Suprapubic skin (tissue), 4 donors: ENCODE measurements at places on chromosomes 13 and 19. TPM values are rescaled to one million over a fixed set of nuclear protein-coding genes. Genes with fewer than 3 reads are reported as not detected.

GRCh38 chr19:9861503-9861902 lies 26.4 kb downstream of the PIN1 start:
- no peak overlapping the region for H3K27ac ChIP-seq
- no peaks in the 10 kb centered on the region for H3K4me1 ChIP-seq
- no peak for DNase-seq
- H3K36me3 ChIP-seq = peaks cover 21% of the 10 kb centered on the region

DNA sequence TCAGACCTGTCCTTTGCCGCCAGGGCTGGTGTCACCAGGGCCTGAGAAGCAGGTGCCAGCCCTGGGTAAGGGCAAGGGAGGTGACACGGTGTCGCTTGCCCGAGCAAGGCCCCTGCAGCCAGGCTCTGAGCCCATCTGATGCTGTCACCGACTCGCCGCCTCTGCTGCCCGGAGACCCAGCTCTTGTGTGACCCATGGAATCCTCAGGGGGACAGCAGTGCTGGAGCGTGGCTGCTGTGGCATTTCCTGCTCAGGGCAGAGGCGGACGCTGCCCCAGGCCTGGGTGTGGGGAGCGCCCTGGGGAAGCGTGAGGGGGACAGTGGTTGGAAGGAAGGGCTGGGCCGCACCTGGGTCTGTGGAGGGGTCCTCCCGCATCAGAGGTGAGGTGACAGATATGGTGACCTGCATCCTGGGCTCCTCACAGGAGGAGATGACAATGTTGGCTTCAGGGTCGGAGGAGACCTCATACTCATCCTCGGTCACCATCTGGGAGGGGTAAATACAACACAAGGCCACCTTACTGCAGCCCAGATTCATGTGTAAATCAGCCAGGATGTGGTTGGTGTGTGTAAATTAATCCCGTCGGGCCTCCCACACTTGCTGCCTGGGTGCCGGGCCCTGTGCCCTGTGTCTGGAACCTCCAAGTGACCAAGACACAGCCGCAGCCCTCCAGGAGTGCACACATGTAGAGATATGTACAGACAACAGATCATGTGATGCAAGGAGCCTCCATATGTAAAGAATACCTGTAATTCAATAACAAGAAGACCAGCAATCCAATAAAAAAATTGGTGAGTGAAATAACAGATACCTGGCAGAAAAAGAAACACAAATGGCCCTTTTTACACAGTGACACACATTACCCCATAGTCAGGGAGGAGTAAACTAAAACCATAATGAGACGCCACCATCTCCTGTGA lies 27.6 kb upstream of the MATK start:
- H3K27ac ChIP-seq = no peak overlapping the region
- peaks cover 10% of the 10 kb centered on the region for H3K27me3 ChIP-seq
- H3K36me3 ChIP-seq = no peaks in the 10 kb centered on the region
- DNase-seq = no peak

DNA sequence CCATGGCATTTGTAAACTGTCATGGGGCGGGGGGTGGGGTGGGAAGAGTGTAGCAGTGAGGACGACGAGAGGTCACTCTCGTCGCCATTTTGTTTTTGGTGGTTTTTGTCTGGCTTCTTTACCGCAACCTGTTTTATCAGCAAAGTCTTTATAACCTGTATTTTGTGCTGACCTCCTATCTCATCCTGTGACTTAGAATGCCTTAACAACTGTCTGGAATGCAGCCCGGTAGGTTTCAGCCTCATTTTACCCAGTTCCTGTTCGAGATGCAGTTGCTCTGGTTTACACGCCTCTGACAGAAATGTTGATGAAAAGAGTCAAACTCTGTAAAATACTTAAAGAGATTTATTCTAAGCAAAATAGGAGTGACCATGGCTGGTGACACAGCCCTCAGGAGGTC lies 852.0 kb downstream of the DACH1 start:
- H3K27ac ChIP-seq = no peak overlapping the region
- no peaks in the 10 kb centered on the region for H3K4me1 ChIP-seq
- no peaks in the 10 kb centered on the region for H3K27me3 ChIP-seq
- no peaks in the 10 kb centered on the region for H3K36me3 ChIP-seq

MEDAG gene
- total RNA-seq = 15.9 TPM

DNA sequence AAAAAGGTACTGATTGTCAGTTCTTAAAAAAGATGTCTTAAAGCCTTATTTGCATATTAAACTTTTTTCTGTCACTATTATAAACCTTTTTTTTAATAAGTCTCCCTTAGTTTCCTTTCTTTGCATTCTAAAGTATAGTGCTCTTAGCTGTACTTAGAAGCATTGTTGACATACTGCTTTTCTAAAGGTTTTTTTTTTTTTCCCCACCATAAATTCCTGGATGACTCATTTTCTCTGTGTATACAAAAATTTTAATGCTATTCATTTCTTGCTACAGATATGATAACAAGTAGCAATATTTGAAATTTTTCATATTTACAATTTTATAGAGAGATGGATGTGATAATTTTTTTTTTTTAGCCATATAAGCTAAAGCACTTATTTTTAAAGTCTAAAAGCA lies 43.5 kb downstream of the METTL21C start:
- no peak overlapping the region for H3K4me3 ChIP-seq
- no peaks in the 10 kb centered on the region for H3K4me1 ChIP-seq
- peaks cover 62% of the 10 kb centered on the region for H3K36me3 ChIP-seq

GRCh38 chr13:99230991-99231390 lies 27.2 kb downstream of the GPR18 start:
- no peak for DNase-seq
- H3K4me3 ChIP-seq = no peak overlapping the region
- no peaks in the 10 kb centered on the region for H3K36me3 ChIP-seq
- H3K4me1 ChIP-seq = peaks cover 31% of the 10 kb centered on the region
- no peaks in the 10 kb centered on the region for H3K27me3 ChIP-seq

ZNF547 gene
- total RNA-seq = 1.8 TPM

- DNase-seq = no peak
- H3K4me1 ChIP-seq = peaks cover 37% of the 10 kb centered on the region
- no peak overlapping the region for H3K4me3 ChIP-seq
Observed at GRCh38 chr13:75763512-75763911, 127.4 kb downstream of the LMO7 start.

DNA sequence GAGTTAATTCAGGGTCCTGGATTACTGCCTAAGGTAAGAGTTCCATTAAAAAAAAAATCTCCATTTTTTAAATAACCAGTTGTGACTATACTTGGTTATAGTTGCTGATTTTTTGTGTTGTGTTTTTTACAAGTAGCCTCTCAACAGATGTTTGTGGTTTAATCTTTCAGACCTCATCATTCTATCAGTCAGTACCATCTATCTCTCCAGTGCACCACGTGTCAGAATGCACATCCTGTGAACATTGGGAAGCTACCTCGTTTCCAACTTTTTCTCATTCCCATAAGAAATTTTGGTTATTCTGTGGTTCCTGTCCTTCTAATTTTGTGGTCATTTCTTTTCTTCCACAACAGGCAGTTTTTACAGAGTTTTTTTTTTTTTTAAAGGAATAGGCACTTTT lies 39.2 kb downstream of the WDFY2 start:
- no peak overlapping the region for H3K4me3 ChIP-seq
- no peaks in the 10 kb centered on the region for H3K27me3 ChIP-seq
- no peak overlapping the region for H3K27ac ChIP-seq

DNA sequence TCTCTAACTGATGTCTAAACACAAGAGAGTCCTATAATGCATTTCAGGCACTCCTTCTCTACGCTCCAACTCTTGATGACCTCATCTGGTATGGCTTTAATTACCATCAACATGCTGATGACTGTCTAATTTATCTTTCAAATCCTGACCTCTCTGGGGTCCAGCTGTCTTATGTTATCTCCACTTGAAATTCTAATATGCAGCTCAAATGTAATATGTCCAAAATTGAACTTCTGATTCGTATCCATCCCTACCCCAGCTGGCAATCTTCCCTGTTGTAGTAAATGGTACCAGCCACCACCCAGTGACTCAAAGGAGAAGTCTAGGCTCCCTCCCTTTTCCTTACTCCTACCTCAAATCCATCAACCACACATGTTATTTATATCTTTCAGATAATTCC lies 288.0 kb upstream of the SLC10A2 start:
- H3K36me3 ChIP-seq = no peaks in the 10 kb centered on the region
- H3K4me3 ChIP-seq = no peak overlapping the region
- H3K27me3 ChIP-seq = no peaks in the 10 kb centered on the region
- H3K4me1 ChIP-seq = no peaks in the 10 kb centered on the region
- no peak overlapping the region for H3K27ac ChIP-seq
- DNase-seq = no peak

GRCh38 chr13:43232144-43232872 lies 208.9 kb downstream of the DNAJC15 start:
- no peak for DNase-seq
- H3K4me3 ChIP-seq = no peak overlapping the region
- H3K27me3 ChIP-seq = no peaks in the 10 kb centered on the region

DNA sequence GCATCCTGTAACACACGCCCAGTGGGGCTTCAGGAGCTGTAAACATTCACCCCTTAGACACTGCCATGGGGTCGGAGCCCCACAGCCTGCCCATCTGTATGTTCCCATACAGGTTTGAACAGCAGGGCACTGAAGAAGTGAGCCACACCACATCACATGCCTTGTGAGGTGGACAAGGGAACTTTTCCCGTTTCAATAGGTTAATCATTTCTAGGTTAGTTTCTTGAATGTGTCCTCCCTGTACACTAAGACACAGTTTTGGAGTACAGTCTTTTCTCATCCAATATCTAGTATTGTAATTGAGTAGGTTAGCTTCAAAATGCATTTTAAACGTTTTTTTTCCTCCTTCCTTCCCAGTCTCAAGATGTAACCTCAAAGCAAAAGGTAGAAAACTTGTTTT lies 700.2 kb upstream of the PCDH20 start:
- no peaks in the 10 kb centered on the region for H3K36me3 ChIP-seq
- H3K4me3 ChIP-seq = no peak overlapping the region
- no peak for DNase-seq
- H3K27ac ChIP-seq = no peak overlapping the region
- no peaks in the 10 kb centered on the region for H3K27me3 ChIP-seq

GRCh38 chr13:100129605-100130004 lies 40.7 kb downstream of the PCCA start:
- H3K4me1 ChIP-seq = peaks cover 18% of the 10 kb centered on the region
- no peaks in the 10 kb centered on the region for H3K27me3 ChIP-seq
- H3K4me3 ChIP-seq = no peak overlapping the region
- no peak for DNase-seq
- no peak overlapping the region for H3K27ac ChIP-seq
- no peaks in the 10 kb centered on the region for H3K36me3 ChIP-seq

DNA sequence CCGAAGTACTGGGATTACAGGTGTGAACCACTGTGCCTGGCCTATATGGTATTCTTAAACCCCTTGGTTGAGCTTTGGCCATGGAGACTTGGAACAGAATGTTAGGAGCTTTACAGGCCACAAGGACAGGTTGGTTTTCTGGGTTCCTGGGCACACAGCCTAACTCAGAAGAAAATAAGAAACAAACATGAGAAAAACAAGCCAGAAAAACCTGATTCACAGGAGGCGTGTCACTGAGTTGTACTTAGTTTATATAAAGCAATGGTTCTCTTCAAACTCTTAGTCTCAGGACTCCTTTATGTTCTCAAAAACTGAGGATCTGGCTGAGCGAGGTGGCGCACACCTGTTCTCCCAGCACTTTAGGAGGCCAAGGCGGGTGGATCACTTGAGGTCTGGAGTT lies 125.1 kb upstream of the SPATA13 start:
- H3K27me3 ChIP-seq = no peaks in the 10 kb centered on the region
- no peak overlapping the region for H3K4me3 ChIP-seq
- peaks cover 34% of the 10 kb centered on the region for H3K4me1 ChIP-seq
- DNase-seq = no peak
- H3K36me3 ChIP-seq = no peaks in the 10 kb centered on the region

GRCh38 chr13:110405597-110406450 lies 98.7 kb downstream of the COL4A2 start:
- H3K36me3 ChIP-seq = no peaks in the 10 kb centered on the region
- H3K27me3 ChIP-seq = no peaks in the 10 kb centered on the region
- no peak for DNase-seq
- H3K27ac ChIP-seq = no peak overlapping the region
- H3K4me3 ChIP-seq = no peak overlapping the region

DNA sequence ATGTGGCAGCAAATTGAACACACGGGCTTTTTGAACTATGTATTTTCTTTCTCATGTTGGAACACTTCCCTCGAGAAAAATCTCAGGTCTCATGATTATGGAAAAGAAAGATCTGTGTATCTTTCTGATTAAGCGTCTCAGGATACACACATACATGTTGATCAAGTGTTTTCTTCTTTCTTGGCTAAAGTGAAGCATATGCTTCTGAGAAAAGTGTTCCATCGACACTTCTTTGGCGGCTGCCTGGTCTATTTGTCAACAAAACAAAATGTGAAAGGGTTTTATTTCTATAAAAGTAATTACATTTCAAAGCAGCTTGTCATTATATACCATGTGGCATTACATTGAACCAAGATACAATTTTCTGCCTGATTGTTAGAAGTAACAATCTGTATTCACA lies 157.5 kb downstream of the DLEU7 start:
- H3K27me3 ChIP-seq = no peaks in the 10 kb centered on the region
- H3K27ac ChIP-seq = peak overlapping the region; percentile 32
- DNase-seq = no peak

GJB6 gene
- total RNA-seq = 128 TPM

ELSPBP1 gene
- total RNA-seq = not detected

DNA sequence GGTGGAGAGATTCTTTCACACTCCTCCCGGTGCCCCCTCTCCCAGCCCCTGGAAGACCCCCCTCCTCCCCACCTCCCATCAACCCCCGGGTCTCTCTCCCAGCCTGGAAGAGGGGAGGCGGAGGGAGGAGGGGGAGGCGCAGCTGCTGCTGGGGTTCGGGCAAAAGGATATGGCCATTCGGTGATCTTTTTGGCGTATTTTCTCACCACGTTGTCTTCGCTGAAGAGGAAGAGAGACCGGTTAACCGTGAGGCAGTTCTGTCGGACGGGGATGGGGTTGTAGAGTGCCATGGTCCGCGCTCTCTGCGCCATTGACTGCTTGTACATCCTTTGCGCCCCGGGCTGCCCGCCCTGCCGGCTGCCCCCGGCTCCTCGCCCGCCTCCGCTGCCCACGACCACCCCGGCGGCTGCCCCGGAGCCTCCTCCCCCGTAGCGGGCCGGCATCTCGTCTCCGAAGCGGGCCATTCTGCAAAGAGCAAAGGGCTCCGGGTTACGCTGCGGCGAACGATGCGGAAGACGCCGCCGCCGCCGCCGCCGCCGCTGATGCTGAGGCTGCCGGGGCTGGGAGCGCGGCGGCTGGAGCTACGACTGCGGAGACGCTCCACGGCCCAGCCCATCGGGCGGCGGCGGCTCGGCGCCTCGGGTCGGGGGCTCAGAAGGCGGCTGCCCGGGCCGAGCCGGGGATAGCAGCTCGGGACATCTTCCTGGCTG lies 363 bp downstream of the CACNA1A start:
- DNase-seq = no peak
- peaks cover 7% of the 10 kb centered on the region for H3K4me1 ChIP-seq
- H3K27me3 ChIP-seq = peaks cover 77% of the 10 kb centered on the region
- peak overlapping the region; percentile 36 for H3K4me3 ChIP-seq

DNA sequence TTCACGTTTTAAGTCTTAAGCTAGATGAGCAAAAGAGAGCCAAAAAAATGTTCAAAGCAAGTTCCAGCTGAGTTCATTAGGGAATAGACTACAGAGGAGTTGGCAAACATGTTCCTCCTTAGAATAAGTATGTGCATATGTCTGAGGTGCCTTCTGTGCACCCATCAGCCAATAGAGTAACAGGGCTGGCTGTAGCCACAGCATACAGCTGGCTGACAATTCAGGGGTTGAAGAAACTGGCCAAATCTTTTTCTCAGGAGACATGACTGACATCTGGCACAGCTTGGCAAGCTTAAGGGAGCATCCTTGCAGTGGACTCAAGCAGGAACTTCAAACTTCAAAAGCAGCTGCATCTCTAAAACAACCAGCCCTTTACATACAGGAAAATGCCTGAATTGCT lies 414.8 kb upstream of the PCDH20 start:
- H3K4me3 ChIP-seq = no peak overlapping the region
- no peaks in the 10 kb centered on the region for H3K36me3 ChIP-seq
- H3K4me1 ChIP-seq = no peaks in the 10 kb centered on the region
- H3K27ac ChIP-seq = no peak overlapping the region
